ENCODE measurements at places on chromosomes 7 and 10.

- DNase-seq = no peak
Observed at GRCh38 chr10:113094114-113094486, 144.1 kb downstream of the TCF7L2 start.

DNA sequence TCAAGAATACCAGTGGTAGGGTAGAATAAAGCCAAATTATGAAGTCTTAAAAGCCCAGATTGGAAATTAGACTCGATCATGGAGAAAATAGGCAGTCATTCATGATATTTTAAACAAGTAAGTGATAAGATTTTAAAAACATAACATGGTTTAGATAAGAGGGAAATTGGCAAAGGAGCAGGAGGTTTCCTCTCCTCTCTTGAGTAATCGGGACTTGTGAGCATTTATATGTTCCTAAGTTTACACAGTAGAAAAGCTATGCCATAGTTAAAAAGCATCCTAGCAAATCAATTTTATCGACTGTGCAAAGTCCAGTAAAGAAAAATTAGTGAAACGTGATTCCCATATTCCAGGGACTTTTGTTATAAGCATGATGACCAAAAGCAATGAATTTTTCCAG is 313.2 kb downstream of the AHR start:
- DNase-seq = no peak

- DNase-seq = no peak
Observed at GRCh38 chr7:22730921-22731654, 4.1 kb downstream of the IL6 start.

DNA sequence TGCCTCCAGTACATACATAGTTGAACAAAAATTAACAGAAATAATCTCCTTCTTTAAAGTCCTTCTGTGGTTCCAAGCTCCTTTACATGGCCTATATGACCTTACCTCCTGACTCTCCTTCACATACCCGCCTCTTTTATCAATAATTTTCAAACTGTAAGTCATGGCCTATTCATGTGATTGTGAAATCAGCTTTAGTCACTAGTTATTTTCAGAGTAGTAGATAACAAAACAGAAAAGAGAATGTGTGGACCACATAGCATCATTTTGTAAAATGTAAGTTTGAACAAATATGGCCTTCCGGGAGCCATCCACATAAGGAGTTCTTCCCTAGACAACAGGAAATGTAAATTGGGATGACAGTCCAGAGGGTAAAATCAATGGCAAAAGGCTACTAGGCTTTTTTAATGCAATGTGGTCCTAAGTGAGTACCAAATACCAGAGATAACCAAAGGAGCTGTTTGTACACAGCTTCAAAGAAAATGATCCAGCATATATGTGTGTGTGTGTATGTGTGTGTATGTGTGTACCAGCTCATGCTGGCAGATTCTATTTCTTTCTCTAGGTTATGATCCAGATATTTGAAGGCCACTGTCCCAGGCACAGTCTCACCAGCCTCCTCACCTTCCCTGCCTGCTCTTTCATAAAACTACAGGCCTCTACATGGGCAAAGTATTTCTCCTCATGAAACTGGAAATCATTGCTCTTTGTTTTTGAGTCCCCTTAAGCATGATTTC is 12.3 kb upstream of the FAM133B start:
- DNase-seq = no peak

DNA sequence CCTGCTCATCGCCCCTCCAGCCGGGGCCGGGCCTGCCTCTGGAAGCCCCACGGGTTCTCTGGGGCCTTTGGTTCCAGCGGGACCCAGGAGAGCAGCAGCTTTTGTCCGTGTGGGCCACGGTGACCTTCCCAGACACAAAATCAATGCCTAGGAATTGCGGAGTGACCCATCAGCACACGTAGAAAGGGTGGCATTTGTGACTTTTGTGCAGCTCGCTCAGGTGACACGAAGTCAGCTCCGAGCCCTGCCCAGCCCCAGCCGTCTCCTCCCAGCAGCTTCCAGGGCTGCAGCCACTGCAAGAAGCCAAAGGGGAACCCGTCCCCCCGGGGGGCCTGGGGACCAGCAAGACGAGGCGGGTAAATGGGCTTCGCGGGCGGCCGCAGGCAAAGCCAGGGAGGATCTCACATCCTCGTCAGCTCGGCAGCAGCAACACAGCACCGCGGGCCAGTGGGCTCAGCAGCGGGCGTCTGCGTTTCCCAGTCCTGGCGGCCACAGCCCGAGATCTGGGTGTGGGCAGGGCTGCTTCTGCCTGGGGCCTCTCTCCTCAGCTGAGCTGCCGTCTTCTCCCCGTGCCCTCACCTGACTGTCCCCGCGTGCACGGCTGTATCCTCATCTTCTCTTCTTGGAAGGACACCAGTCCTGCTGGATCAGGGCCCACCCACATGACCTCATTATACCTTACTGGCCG is 88.5 kb downstream of the PAXIP1 start:
- no peak for DNase-seq

Data from renal pelvis (tissue), 12 donors.